ENCODE measurements at places on chromosomes 7 and 10.

DNA sequence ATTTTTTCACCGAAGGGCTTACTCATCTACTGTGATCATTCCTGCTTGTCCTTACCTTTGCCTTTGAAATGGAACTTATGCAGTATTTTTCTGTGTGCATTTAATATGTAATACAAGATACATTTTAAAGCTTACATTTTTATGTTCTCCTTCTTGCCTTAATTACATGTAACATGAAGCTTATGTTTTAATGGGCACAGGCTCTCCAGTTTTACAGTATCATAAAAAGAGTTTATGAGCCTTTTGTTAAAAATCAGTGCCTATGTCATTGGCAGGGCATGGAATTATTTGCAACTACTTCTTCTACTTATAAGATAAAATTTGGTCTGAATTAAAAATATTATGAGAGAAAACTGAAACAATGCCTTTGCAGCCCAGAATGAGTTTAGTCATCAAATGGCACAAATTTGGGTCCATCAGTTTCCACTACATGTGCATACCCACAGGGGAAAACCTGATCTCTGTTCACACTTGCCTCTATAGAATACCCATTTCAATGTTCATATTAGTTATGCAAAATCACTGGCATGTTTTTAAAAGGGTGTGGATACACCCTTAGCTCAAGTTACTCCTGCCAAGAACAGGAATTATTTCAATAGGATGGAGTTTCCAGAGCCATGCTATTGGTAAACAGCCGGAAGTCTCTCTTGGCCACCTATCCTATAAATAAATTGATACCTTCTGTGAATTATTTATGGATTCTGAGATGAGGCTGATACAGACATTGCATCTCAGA lies 27.9 kb upstream of the WNT16 start:
- no peak for DNase-seq

GRCh38 chr7:92586841-92587240 lies 3.3 kb downstream of the FAM133B start:
- DNase-seq, result no peak

DNA sequence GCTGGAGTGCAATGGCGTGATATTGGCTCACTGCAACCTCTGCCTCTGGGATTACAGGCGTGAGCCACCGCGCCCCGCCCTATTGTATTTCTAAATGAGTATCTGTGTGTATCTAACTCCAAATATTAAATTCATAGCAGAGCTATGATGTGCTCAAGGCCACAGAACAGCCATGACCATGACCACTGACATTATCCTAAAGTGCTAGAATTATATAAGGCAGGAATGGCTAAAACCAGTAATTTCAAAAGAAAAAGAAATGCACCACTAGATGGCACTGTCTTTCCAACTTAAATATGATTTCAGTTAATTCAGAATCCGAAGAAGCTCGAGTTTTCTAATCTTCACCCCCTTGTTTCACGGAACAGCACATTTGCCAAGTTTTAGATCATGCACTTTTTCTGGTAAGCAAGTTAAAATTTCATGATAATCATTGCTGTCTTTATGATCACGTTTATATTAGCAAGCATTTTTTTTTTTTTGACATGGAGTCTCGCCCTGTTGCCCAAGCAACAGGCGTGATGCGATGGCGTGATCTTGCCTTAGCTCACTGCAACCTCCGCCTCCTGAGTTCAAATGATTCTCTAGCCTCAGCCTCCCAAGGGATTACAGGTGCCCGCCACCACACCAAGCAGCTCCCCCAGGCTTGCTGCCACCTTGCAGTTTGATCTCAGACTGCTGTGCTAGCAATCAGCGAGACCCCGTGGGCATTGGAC lies 65.3 kb downstream of the OR13A1 start:
- peak; percentile 56 for DNase-seq

DNA sequence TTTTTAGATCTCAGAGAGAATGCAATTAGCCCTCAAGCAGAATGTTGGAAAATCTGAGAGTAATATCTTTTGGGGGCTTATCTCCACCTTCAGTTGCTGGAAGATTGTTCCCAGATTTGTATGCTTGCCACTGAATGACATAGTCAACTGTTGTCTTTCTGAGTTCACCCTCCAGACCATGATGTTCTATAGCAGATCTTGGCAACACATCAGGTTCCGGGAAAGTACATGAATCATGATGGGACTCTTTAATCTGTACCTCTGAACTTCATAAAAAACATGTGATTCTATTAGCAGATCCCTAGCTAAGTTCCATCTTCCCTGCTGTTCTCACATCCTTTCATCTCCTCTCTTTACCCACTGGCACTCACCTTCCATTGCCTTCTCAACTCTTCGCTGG lies 68.9 kb downstream of the PLCE1 start:
- DNase-seq, result no peak

GRCh38 chr10:31358688-31359330 lies 39.8 kb downstream of the ZEB1 start:
- no peak for DNase-seq

DNA sequence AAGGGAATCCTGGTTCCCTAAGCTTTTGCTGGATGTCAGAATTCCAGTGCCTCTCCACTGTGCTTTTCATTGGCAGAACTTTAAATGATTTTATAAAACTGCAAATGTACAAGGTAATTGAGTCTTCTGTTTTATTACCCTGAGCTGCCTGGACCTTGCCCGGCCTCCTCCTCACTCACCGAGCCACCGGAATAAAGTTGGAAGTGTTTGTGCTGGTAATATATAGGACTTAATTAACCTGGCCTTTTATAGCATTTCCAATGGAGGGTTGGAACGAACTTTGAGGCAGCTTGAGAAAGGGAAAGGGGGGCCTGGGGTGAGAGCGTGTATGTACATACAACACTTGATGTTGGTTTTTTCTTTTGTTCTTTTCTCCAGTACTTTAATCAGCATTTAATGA lies 43.4 kb downstream of the ZNF503 start:
- no peak for DNase-seq

- DNase-seq, result no peak
These were observed 118.7 kb downstream of the ICA1 start for GRCh38 chr7:8143151-8143874.

DNA sequence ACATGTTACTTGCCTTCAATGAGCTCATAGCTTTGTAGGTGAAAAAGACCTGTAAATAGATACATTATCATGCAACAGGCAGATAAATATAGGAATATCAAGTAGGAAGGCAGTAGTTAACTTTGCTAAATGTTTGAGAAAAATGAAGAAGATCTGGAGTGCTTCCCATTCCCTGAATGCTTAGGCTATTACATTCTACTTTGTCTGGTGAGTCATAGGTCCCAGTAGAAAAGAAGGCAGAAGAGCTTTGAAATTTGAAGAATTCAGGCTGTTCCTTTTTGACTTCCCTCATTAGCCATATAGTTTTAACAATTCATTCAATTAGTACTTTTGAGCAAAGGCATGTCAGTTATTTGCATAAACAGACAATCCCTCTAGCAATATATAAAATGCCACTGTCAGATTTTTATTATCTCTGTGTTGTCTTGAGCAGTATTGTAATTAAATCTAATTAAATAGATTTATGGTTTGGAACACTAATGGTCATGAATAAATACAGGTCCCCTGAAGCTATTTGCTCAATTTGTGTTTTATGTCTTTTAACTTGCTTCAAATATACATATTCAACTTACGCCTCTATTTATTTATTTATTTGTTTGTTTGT lies 875.0 kb downstream of the REEP3 start:
- no peak for DNase-seq

- DNase-seq, result peak; percentile 71
These were observed 21.3 kb downstream of the CALML3 start for GRCh38 chr10:5545778-5546710.

- DNase-seq, result no peak
These were observed 59.9 kb downstream of the SUGCT start for GRCh38 chr7:40194745-40195144.

DNA sequence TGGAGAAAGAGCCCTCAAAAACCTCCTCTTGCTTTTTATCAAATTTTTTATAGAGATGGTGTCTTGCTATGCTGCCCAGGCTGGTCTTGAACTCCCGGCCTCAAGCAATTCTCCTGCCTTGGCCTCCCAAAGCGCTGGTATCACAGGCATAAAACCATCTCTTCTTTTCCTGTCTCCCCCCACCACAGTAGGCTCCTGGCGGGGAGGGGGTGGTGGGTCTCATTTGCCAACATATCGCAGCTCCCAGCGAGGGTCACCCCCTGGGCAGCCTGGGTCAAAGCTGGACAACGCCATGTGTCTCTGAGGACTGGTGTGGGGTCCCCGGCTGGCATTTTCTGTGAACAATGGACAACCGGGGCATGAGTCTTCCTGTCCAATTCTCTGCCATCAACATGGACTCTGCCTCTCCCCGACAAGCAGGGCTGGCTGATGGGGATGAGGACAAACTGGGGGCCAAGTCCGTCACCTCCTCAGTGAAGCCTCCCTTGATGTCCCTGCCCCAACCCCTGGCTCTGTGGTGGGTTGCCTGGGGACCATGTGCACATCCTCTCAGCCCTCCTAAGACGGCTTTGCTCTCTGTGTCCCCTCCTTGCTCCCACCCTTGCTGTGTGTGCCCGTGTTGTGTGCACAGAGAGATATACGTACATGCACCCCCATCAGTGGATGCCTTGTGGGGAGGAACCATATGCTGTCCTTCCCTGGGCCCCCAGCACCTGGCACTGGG lies 86.4 kb upstream of the GNA12 start:
- peak; percentile 21 for DNase-seq

DNA sequence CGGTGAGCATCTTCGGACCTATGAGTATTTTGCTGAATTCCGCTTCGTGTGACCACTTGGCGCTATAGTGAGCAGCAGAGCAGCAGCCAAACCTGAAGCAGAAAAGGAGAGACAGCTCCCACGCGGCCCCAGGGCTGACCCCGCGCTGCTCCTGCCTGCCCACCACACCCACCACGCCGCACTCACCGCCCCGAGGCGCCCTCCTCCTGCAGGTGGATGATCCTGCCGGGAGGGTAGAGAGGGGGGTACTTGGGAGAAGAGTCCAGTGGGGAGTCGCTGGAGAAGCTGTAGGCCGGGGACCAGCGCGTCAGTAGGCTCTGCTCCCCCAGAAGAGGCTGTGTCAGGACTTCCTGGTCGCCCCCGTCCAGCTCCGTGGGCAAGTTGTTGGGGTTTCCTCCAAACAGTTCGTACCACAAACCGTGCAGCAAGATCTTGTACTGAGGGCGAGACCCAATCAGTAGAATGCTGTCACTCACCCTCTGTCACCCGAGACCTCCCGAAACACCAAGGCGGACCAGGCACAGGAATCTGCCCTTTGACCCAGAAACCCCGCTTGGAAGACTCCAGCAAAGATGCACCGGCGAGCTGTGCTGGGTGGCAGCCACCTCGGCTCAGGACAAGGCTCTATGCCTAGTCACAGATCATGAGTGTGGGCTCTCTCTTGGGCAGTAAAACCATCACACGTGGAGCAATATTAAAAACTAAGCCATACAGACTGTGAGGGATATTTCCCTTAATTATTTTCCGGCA lies 37.6 kb downstream of the DAGLB start:
- no peak for DNase-seq

DNA sequence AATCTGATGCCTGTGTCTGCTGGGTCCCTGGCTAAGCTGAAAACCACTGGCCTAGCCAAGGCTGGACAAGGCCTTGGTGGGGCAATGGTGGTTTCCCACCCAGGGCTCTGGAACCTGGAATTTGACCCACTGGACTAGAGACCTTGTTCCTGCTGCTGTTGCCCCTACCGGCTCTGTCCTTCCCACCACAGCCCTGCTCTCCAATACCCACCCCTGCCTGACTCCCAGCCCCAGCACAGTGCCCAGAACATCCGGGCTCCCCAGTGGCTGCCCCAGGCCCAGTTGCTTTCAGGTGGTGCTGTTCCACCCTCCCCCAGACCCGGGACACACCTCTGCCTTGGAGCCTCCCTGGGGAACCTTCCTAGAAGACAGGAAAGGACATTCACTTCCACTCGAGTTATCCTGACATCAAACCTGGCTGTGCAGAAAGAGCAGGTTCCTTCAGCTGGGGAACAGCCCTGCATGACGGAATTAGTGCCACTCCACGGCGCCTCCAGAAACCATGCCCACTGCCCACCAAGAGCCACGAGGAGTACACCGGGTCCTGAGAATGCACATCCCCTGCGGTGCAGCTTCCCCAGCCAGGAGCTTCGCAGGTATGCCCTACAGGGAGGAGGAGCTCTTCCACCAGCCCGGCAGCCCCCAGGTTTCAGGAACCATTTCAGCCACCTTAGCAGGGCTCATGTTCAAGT lies 152.8 kb downstream of the OAT start:
- DNase-seq, result peak; percentile 26

DNA sequence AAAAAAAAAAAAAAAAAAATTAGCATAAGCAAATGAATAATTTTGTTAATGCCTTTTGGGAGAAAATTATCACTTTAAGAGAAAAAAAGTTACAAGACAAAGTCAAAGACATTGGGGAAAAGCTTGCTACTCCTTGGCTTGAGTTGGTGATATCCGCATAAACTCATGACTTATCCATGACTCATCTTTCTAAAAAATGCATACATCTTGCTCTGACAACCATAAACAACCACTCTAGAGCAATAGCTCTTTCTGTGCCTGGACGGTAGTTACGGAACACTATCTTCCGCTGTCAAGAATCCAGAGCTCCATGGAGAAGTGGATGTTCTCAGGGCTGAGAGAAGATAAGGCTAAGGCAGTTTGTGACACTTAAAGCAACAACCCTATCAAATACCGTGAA lies 281.1 kb upstream of the PFKP start:
- DNase-seq, result no peak

GRCh38 chr7:78284945-78285344 lies 486.4 kb downstream of the PHTF2 start:
- DNase-seq, result no peak

DNA sequence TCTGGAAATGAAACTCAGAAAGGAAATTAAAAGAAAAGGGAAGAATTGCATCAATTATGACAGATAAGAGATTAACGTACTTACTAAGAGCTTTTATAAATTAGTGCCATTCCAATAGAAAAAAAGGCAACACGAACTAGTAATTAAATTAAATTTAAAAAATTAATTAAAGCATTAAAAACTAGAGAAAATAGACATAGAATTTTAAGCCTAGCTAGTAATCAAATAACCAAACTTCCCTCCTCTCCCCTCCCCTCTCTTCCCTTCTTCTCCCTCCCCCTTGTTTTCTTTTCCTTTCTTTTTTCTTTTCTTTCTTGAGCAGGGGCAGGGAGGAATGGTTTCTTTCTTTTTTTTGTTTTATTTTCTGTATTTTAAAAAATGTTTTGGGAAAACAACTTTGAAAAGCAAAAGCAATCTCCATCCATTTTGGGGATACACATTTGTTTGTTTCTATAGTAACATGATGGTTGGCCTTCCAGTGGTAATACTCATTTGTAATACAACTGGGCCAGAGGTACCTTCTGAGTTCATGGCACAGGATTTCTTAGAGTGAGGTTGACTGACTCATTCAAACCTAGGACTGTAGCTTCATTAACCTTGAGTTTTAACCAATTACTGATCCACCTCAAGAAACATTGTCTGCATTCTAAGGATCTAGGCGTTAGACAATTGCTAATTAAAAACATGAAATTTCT lies 132.6 kb downstream of the ST7 start:
- no peak for DNase-seq

DNA sequence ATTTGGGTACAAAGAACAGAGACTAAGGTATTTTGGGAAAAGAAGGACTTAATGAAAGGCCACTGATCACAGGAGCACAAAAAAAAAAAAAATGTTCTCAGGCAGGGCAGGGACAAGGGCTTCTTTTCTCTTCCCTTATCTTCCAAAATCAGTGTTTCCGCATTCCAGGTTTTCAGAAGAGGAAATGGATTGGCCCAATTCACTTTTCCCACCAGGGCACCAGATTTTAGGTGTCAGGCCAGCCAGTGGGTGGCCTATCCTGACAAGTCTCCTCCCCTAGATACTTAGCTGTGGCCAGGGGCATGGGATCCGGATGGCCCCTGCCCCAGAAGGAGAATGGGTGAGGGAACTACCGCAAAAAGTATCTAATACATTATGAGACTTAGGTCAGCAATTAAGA lies 88.9 kb upstream of the WAC start:
- DNase-seq, result no peak

Data from lower lobe of right lung (tissue), 2 donors.